ENCODE measurements at places on chromosomes 7 and 10. TPM values are rescaled to one million over a fixed set of nuclear protein-coding genes. Genes with fewer than 3 reads are reported as not detected.
A peak's percentile ranks its signal among the peaks of the same experiment; 100 is the strongest.

- H3K27ac ChIP-seq = no peak overlapping the region
- no peak for DNase-seq
- no peaks in the 10 kb centered on the region for H3K4me1 ChIP-seq
- peaks cover 2% of the 10 kb centered on the region for H3K36me3 ChIP-seq
- peaks cover 21% of the 10 kb centered on the region for H3K27me3 ChIP-seq
These were observed 1.1 kb downstream of the PLXDC2 start for GRCh38 chr10:19817231-19817933.

DNA sequence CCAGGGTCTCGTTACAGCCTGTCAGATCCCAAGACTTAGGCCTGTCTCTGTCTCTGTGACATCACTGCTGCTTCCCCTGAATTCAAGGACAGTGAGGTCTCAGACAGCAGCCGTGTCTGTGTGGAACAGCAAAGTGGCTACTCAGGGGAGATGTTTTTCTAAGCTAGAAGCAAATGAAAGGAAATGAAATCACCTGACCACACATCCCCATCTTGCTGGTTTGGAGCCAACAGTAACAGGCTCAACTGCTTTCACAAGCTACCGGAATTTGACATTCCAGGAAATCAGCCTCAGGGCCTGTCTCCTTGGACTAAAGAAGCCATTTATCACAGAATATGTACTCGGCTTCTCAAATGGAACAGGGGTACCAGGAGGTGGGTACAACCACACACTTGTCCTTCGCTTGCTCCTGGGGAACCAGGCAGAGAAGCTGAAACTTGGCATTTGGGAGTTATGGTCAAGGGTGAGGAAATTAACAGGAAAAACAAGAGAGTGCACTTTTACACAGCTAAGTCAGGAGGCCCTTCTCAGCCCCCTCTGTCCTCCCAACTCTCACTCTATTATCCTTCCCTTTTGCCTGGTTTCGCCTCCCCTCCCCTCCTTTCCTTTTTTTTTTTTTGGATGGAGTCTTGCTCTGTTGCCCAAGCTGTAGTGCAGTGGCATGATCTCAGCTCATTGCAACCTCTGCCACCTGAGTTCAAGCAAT lies 73.2 kb downstream of the SPDYE5 start:
- H3K27ac ChIP-seq = no peak overlapping the region
- H3K4me3 ChIP-seq = no peak overlapping the region
- H3K36me3 ChIP-seq = peaks cover 2% of the 10 kb centered on the region
- no peaks in the 10 kb centered on the region for H3K27me3 ChIP-seq
- DNase-seq = no peak

DNA sequence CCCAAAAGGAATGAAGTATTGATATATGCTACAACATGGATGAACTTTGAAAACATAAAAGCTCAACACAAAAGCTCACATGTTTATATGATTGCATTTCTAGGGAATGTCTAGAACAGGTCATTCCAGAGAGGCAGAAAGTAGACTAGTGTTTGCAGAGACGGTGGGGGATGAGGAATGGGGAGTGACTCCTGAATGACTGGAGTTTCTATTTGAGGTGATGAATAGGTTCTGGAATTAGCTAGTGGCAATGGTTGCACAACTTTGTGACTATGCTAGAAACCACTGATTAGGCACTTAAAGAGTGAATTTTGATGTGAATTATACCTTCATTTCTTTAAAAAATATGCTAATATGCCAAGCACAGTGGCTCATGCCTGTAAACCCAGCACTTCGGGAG lies 6.9 kb downstream of the KPNA7 start:
- H3K4me1 ChIP-seq = no peaks in the 10 kb centered on the region
- no peak overlapping the region for H3K27ac ChIP-seq
- H3K4me3 ChIP-seq = no peak overlapping the region
- DNase-seq = no peak
- H3K27me3 ChIP-seq = no peaks in the 10 kb centered on the region
- no peaks in the 10 kb centered on the region for H3K36me3 ChIP-seq

DNA sequence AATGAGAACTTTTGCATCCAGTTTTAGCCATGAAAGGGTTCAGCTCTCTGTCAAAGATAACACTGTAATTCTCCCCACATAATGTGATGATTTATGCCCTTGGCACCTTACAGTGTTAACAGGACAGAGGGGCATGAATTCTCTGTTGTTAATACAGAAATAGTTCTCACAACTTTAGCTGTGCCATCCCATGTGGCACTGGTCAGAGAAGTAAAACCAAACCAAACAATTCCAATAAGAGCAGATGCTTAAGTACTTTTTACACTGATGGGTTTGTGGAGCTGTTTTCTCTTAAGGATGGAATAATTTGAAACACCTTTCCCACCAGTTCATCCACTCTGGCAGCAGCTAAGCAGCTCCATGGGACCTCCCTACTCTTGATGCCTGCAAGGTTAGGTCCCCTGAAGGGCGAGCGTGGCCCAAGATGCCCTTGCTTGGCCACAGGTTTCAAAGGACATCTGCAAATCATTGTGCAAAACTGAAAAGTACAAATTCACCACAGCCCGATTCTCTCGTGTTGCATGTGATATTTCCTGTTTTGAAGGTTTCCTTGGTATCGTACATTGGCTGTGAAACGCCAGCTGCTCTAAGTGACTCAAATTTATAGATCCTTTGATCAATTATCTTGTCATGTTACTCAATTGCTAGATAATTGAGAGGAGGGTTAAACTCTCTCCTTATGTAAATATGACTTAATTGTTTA lies 82.5 kb upstream of the CREB5 start:
- peak overlapping the region; percentile 1 for H3K27ac ChIP-seq
- H3K4me1 ChIP-seq = peaks cover 7% of the 10 kb centered on the region
- no peak for DNase-seq
- peak overlapping the region; percentile 16 for H3K4me3 ChIP-seq

DNA sequence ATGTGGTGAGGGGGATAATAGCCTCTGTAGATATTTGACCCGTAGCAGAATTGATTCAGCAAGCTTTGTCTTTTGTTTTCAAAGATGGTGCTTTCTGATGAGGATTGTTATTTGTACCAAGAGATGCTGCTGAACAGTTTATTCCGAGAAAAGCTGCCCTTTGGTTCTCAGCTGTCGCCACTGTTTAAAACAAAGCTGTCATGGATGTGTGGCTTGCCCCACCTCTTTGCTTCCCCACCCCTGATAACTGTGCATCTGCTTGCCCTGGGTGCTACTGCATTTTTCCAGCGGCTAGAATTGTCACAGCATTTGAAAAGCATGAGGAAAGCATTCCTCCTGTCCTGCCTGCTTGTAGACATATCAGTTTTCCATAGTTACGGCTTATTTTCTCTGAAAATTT lies 226.9 kb upstream of the CSTF2T start:
- no peak overlapping the region for H3K27ac ChIP-seq
- H3K4me1 ChIP-seq = no peaks in the 10 kb centered on the region
- no peak overlapping the region for H3K4me3 ChIP-seq
- peaks cover 12% of the 10 kb centered on the region for H3K27me3 ChIP-seq
- H3K36me3 ChIP-seq = peaks cover 2% of the 10 kb centered on the region
- no peak for DNase-seq

DNA sequence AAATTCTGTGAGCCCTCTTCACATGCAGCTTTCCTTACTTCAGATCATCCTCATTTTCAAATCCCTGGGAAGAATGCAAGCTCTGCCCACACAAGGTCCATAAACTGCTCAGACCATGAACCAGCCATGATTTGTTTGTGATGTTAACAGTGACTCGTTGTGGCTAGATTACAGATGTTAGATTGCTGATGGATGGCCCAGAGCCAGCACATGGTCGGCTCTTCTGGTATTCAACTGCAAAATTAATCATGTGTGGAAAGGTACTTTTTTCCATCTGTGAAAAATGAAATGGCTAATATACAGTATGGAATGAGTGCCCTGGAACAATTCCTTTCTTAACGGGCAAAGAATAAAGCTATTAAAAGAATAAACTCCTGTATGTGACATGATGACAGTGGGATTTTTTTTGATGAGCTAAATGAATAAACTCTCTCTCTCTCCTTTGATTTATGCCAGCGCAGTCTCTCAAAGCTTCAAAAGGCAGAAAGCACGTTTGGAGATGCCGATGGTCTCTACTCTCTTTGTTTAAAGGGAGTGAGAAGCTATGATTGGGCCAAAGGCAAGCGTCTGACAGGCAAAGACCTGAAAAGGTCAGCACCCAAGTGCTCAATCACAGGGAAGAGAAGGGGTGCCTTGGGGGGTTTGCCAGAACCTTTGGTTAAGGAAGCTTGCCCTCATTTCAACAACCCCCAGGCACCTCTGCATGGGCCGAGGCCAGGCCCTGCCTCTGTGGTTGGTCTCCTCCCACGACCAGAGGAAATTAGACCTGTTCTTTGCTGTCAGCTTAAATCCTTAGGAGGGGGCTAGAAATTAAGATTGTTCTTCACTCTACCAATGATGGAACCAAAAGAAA lies 444.0 kb upstream of the NFE2L3 start:
- DNase-seq = no peak
- no peaks in the 10 kb centered on the region for H3K36me3 ChIP-seq
- no peak overlapping the region for H3K4me3 ChIP-seq
- H3K4me1 ChIP-seq = peaks cover 2% of the 10 kb centered on the region
- H3K27me3 ChIP-seq = peaks cover 20% of the 10 kb centered on the region

- peak within 1 kb of the TSS; percentile 97 for H3K27ac ChIP-seq
- peaks cover 3% of the 10 kb centered on the region for H3K36me3 ChIP-seq
These were observed at the start of gene LANCL2 for GRCh38 chr7:55365205-55365674. Gene LANCL2, plus strand, starts transcription at chr7:55365337. Its CDS starts 689 bp downstream, at chr7:55366026.

DNA sequence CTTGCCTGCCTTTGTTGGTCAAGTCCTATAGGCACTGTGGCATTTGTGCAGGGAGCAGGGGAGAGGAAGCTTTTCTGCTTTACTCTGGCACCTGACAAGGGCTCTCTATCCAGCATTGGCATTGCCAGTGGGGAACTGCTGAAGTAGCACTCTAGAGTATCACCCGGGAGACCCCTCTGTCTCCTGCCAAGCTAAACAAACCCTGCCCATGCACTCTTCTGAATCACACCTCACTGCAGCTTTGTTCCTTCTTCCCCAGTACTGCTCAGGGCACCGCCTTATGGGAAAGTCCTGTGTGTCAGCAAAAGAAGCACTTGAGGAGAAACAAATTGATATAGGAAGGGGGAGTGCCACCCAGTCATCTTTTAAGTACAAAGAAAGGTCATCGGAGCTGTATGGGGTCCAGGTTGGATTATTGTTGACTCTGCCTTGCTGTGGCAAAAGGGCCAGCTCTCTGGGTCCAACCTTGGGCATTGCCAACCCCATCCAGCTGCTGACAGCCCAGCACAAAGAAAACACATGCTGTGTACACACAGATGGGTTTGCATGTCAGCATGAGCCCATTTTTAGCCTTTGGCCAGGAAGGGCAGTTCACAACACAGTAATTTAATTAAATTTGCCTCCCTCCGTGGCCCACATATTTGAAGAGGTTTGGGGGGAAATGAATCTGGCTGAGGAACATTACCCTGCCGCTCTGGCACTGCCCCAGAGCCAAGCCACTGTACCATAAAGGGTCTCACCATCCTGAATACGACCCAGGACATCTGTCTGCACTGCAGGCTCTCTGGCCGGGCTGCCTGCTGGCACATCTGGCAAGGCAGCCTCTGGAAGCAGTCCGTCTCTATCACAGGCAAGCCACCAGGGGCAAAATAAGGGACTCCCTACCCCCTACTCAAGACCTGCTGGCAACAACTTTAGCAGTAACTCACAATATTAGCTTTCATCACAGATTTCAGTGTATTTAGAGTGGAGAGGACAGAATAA lies 13.1 kb downstream of the LRRC4 start:
- peaks cover 12% of the 10 kb centered on the region for H3K4me1 ChIP-seq
- H3K36me3 ChIP-seq = peaks cover 3% of the 10 kb centered on the region
- peak overlapping the region; percentile 6 for H3K27ac ChIP-seq
- no peaks in the 10 kb centered on the region for H3K27me3 ChIP-seq

- H3K4me1 ChIP-seq = peaks cover 47% of the 10 kb centered on the region
- peak overlapping the region; percentile 67 for H3K27ac ChIP-seq
- no peak for DNase-seq
- H3K27me3 ChIP-seq = no peaks in the 10 kb centered on the region
- peaks cover 2% of the 10 kb centered on the region for H3K36me3 ChIP-seq
- peak overlapping the region; percentile 15 for H3K4me3 ChIP-seq
These were observed 70.9 kb downstream of the ATXN7L1 start for GRCh38 chr7:105805447-105806019.

GRCh38 chr7:122137251-122138077 lies 6.6 kb downstream of the AASS start:
- H3K27ac ChIP-seq = peak overlapping the region; percentile 14
- no peaks in the 10 kb centered on the region for H3K36me3 ChIP-seq
- peak overlapping the region; percentile 62 for H3K4me3 ChIP-seq

DNA sequence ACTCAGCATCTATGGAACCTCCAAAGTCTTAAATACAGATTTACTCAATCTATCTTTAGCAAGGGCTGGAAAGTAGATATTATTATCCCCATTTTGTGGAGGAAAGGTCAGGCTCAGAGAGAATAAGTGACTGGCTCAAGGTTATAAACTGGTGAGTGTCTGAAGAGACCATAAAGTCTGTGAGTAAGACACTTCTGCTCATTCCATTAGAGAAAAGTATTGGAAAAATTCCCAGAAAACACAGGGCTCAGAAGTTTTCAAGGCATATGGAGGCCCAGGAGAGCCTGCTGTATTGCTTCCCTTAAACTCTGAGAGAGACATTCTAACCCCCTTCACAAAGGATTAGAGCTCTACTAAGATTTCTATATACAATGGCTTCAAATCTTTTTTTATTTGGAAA lies 134.8 kb downstream of the PCDH15 start:
- H3K36me3 ChIP-seq = no peaks in the 10 kb centered on the region
- no peak overlapping the region for H3K27ac ChIP-seq
- no peak for DNase-seq
- no peaks in the 10 kb centered on the region for H3K4me1 ChIP-seq
- H3K27me3 ChIP-seq = no peaks in the 10 kb centered on the region

DNA sequence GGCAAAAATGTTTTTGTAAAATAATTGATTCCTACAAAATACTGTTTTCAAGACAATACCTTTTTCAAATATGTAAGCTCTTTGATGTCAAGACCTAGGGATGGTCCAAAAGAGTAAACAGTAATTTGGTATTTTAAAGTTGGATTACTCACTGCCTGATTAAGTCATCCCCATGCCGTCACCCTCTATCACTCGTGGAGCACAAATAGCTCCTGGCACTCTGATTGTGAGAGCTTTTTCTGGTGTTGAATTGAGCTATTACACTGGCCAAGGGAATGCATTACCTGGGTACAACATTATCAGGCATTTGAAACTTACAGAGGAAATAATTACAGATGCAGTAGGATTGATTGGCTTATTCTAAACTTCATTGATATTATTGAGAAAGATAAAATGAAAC lies 231.9 kb upstream of the GRM3 start:
- no peak overlapping the region for H3K27ac ChIP-seq
- no peaks in the 10 kb centered on the region for H3K36me3 ChIP-seq
- no peaks in the 10 kb centered on the region for H3K27me3 ChIP-seq
- no peaks in the 10 kb centered on the region for H3K4me1 ChIP-seq
- no peak overlapping the region for H3K4me3 ChIP-seq
- DNase-seq = no peak

DNA sequence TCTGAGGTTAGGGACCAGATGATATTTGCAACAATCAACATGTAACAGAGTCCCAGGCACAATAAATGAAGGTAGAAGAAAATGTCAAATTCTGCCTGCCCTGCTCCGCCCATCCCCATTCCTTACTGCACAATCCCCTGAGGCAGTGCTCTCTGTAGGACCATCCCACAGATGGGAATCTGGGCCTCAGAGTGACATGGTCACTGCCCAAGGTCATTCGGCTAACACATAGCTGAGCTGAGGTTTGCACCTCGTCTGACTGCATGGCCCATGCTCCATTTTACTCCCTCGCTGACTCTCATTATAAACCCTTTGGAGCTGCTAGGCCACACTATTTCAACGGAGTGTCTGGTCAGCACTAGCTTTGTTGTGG lies 1.2 kb downstream of the HOGA1 start:
- no peak for DNase-seq
- no peaks in the 10 kb centered on the region for H3K4me1 ChIP-seq
- no peak overlapping the region for H3K27ac ChIP-seq

Gene PTPN12
- 70.8 TPM for total RNA-seq

Gene NRAP
- total RNA-seq = not detected

Gene MSMB
- total RNA-seq = not detected

Gene AGR2
- not detected for total RNA-seq

Gene PDLIM1
- 44.4 TPM for total RNA-seq

Gene ARMC3
- not detected for total RNA-seq
